ENCODE measurements at places on chromosomes 2 and 18.

DNA sequence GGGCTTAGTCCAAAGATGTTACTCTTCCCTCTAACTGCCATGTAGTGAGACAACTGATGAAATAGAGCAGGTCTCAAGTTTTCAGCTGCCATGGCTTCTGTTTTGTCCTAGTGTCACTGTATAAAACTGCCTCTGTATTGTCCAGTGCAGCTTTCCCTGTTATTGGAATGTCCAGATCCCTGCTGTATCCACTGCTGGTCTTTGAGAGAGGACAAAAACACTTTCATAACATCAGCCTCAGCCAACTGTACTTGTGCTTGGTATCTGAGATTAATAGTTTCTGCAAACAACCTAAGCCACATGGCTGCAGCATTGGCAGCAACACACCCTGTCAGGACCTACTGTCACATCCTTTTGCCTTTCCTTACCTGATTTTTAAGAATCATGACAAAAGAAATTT is 480.2 kb downstream of the LPIN1 start:
- no peak for DNase-seq

- DNase-seq: peak; percentile 27
These were observed 888 bp downstream of the VAMP5 start for GRCh38 chr2:85584857-85585780.

- peak; percentile 92 for DNase-seq
These were observed 91.9 kb downstream of the PPP1R1C start for GRCh38 chr2:182077448-182078142.

DNA sequence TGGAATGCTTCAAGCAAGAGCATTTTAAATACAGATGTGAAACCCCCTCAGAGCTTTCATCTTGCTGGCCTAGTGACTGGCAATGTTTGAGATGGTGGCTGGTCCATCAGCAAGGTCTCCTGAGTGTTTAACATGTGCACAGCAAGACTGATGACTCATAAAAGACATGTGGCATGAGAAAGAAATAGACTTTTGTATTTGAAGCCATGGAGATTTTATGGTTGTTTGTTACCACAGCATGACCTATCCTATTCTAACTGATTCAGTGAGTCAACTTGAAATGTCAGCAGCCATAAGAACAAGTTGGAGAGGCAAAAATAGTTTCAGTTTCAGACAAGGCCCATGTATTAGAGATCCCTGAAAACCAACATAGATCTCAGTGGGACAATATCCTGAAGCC is 154.7 kb upstream of the LYPD1 start:
- DNase-seq: no peak

- DNase-seq: no peak
These were observed 58.5 kb upstream of the SLC16A14 start for GRCh38 chr2:230127195-230127594.

Data from OCI-M1 (cell line).